GM12864 (cell line): ENCODE measurements at places on chromosomes 12 and 14.

- DNase-seq, result no peak
These were observed 280.6 kb downstream of the PDZRN4 start for GRCh38 chr12:41468756-41469155.

DNA sequence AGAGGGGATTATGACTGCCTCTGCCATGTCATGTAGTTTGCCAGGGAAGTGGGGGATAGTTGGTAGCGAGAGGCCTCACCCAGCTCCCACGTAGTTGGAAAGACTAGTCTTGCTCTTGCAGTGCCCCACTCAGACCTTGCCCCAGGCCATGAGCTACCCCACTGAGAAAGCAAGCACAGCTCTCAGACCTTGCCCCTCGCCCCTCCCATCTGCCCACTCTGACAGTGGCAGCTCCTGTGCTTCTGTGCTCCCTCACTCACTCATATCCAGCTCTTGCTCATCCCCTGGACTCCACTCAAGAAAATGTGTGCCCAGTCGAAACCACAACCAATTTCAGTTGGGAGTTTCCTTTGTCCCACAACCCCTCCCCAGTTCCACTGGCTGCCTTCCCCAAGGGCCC lies 55.5 kb upstream of the BDKRB2 start:
- DNase-seq, result no peak

- DNase-seq, result no peak
These were observed 29.1 kb downstream of the CHST11 start for GRCh38 chr12:104485651-104486362.

DNA sequence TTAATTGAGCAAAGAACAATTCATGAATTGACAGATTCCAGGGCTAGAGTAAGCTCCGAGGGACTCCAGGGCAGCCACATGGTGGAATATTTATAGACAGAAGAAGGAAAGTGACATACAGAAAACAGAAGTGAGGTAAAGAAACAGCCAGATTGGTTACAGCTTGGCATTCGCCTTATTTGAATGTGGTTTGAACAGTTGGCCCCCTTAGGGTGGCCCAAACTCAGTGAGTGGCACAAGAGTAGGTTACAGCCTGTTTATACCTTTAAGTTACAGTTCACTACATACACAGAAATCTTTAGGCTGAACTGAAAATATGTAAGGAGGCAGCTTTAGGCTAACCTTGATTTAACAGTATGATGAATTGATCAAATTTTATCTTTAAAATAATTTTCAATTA lies 174.5 kb upstream of the CNOT2 start:
- no peak for DNase-seq

DNA sequence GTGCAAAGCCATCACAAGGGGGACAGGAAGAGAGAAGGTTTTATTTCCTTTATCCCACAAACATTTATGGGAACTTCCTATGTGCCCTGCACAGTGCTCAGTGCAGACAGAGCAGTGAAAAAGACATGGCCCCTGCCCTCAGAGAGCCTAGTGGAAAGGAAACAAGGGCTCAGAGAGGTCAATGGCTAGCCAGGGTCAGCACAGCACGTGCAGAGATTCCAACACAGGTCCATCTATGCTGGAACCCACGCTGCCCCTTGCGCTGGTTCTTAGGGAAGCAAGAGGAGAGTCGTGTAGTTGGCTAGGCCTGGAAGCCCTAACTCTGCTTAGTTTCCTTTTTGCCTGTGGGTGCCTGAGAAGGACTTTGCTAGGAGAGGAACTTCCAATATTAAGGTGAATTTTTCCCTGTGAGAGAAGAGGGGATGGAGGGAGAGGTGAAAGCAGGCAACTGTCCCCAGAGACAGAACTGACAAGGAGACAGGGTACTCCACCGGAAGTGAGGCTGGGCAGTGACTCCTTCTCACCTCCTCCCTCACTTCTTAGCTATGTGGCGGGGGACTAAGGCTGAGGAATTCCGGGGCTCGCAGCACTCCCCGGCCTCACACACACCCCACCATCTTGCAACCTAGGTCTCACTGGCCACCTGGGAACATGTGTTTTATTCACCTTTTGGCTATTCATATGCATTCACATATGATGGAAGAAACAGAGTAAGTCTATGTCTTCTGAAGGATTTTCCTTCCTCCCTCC lies 12.1 kb upstream of the GPX2 start:
- no peak for DNase-seq

DNA sequence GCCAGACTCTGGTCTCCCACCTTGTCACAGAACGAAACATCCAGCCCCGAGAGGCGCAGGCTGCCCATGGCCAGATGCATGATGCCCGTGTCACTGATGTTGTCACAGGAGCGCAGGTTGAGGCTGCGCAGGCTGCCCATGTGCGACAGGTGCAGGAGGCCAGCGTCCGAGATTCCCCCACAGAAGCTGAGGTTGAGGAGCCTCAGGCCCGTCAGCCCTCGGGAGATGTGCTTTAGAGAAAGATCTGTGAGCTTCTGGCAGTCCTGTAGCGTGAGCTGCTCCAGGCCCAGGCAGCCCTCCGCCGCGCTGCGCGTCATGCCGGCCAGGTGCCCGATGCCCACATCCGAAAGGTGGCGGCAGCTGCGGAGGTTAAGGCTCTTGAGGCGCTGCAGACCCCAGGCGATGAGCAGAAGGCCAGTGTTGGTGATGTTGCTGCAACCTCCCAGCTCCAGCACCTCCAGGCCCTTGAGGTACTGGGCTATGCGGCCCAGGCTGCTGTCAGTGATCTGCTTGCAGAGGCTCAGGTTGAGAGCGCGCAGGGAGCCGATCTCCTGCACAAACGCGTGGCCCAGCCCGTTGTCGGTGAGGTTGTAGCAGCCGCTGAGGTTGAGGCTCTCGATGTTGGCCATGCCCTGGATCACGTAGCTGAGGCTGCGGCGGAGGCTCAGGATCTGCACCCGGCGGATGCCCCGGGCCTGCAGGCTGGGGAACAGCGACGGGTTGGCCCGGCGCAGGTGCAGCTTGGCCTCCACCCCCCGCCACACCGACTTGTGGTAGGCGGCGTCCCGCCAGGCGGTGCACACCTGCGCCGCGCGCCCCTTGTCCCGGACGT lies 991 bp downstream of the FBXL14 start:
- no peak for DNase-seq

- DNase-seq, result no peak
These were observed 58.0 kb downstream of the TMTC1 start for GRCh38 chr12:29725587-29726320.

DNA sequence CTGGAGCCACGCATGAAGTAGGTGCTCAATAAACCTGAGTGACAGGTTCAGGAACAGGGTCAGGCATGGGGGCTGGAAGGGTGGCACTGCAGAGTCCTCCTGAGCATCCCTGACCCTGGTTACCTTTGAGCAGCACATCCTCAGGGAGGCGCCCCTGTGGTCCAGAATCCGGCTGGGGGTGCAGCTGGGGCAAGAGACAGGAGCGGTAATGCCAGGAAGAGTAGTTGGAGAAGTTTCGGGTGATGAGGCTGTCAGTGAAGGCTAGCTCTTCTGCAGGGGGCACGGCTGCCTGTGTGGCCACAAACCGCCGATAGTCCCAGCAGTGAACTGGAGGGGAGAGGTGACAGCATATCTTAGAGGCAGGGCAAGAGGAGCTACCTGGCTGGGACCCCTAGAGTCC lies 2.0 kb downstream of the RABGGTA start:
- no peak for DNase-seq

- no peak for DNase-seq
These were observed 4.0 kb upstream of the PCED1B start for GRCh38 chr12:47075192-47076084.

DNA sequence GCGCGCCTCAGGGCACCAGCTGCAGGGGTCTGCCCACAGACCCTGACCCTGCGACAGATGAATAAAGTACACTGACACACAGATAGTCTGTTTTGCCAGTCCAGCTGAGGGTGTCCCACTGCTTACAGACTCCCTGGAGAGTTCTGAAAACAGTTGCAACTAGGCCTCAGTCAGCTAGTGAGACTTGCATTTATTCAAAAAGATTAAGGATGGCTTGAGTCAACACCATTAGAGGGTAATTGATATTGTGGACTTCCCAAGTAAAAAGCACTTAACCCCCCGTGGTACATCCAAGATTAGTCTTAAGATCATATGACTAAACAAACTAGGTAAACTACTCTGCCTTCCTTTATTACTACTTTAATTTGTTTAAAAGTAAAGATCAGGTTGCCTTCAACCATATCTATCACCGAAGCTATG lies 11.1 kb upstream of the PSEN1 start:
- DNase-seq, result no peak

DNA sequence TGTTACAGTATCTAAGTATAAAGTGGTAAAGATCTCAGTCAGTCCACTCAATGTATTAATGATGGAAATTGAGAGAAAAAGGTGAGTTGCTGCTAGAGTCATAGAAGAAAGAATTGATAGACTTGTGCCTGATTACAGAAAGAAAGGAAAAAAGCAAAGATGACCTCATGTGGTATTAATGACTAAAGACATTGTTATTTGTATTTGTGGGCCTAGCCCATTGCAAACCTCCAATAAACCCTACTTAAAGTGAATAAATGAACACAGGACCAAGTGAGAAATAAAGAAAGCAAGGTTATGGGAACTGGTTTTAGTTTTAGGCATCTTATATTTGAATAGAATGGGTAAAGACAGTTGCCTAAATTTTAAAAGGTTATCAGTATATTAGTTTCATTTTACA lies 105.5 kb downstream of the SYT1 start:
- DNase-seq, result no peak

GRCh38 chr14:35088514-35088913 lies 33.3 kb downstream of the PPP2R3C start:
- no peak for DNase-seq

GRCh38 chr14:98470663-98471062 lies 801.3 kb downstream of the BCL11B start:
- DNase-seq, result no peak

DNA sequence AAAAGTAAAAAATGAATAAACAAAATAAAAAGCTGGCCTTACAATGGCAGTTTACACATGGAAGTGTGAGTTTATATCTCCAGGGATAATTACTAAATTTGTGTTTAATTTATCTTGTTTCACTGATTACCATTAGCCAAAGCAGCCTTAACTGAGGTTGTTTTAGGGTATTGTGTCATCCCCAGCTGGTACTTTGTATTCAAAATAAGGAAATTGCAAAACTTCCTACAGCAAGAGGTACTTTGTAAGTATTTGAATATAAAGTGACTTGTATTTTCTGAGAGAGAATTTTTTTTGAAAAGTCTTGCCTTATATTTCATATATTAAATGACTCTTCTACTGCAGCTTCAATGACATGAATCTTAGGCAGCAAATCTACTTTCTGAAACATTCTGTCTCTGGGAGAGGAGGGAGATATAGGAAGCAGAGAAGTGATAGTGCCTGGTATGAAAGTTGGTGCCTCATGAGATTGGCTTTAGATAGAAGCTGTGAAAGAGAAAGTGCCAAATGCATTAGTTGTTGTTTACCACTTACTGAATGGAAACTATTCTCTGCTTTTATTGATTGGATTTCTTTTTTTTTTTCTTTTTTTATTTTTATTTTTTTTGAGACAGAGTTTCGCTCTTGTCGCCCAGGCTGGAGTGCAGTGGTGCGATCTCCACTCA lies 6.7 kb downstream of the FNTB start:
- no peak for DNase-seq
